ENCODE measurements at places on chromosomes 1 and 21.

- no peak for DNase-seq
These were observed 25.3 kb downstream of the TFF3 start for GRCh38 chr21:42289926-42290325.

- no peak for DNase-seq
These were observed 109.6 kb downstream of the SLC45A1 start for GRCh38 chr1:8427493-8427892.

DNA sequence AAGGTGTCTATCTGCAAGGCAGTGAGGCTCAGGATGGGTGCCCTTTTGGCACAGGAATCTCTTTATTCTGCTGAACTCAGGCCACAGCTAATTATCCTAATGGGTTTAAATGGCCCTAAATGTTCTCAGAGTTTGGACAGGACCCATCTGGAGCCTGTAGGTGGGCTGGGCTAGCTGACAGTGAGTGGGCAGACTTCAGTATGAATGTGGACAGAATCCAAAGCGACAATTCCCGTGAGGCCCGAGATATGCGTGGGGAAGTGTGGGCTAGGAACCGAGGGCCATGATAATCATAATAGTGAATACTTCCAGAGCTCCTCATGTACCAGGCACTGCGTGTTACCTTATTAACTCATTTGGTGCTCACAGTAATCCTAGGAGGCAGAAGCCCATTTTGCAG lies 165.3 kb downstream of the GRIK3 start:
- DNase-seq = peak; percentile 58

DNA sequence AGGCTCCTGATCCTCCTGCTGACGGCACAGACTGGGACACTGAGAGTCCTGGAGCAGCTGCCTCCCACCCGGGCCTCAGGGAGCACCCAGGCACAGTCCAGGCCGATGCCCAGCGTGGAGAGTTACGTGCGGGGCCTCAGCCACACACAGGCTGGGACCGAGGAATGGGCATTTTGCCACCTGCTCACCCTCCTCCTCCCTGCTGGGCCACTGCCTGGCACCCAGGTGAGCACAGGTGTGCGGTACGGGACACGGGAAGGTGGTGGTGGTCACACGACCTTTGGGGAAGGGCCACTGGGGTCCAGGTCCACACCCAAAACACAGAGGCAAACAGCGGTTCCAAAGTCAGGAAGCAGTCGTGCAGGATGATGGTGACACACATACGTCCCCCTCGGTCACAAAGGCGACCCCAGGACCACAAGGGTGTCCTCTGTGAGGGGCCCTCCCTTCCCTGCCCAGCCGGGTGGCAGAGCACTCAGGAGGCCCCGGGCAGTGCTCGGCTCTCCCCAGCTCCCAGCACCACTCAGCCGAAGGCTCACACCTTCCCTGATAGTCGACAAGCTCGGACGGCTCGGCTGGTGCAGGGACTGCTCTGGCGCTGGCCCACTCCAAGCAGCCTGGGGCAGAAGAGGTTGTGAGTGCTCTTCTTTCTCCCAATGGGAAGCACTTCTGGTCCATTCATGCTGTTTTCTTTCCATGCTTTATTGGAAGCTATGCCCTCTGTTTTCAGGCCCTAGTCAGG lies 14.3 kb downstream of the MORN1 start:
- DNase-seq = no peak

GRCh38 chr1:154326546-154327465 lies 1.5 kb downstream of the ATP8B2 start:
- DNase-seq = peak; percentile 49

DNA sequence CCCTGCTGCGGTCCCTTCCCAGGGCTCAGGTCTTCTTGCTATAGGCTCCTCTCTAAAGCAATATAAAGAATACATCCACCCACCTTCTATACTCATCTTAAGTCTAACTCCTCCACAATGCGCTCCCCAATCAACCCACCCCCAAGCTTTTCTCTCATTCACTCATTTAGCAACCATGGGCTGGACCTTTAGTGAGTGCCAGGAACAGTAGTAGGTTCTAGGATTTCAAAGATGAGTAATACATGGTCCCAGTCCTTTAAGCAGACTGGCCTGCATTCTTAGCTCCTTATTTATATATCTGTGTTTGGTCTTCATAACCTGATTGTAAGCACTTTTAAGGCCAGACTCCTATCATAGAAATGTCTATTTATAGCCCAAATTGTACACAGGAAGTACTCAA lies 5.9 kb downstream of the CAMK1G start:
- no peak for DNase-seq

DNA sequence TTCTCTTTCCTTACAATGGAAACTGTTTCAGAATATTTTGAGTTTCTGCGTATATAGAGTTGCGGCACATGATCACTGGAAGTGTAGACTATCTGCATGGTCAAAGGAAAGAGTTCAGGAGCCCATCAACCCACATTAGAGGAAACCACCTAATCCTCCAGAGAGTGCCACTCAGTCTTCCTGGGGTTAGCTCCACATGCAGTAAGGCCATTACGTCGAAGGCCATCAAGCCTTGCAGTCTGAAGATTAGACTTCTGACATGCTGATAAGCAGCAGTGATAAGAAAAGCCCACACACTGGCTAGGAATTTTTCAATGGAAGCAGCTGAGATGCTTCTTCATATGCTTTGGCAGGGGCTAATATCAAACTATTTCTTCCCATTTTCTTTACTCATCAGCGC lies 7.6 kb downstream of the ZNF669 start:
- DNase-seq = no peak

GRCh38 chr1:44405798-44406736 lies 1.0 kb downstream of the RNF220 start:
- DNase-seq = no peak

DNA sequence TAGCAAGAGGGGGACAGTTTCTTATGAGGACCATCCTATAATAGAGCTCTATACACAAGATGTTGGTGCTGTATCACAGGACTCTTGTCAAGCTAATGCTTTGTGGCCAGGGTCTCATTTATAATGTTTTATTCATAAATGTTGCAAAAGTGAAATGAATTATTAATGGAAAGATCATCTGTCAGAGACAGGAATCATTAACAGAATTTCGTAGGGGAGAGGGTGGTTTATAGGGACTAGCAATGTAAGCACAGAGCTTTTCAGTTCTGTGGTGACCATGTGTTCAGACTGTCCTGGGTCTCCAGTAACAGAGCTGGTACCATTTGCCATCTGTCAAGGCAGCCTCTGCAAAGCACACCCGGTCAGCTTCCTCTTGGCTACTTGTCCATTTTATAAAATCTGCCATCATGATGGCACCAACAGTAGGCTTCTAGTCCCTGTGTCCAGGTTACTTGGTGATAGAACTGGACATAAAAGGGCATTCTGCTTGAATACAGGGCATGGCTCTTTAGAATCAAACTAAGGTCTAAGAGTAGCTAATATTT lies 36.2 kb downstream of the LPAR3 start:
- no peak for DNase-seq

DNA sequence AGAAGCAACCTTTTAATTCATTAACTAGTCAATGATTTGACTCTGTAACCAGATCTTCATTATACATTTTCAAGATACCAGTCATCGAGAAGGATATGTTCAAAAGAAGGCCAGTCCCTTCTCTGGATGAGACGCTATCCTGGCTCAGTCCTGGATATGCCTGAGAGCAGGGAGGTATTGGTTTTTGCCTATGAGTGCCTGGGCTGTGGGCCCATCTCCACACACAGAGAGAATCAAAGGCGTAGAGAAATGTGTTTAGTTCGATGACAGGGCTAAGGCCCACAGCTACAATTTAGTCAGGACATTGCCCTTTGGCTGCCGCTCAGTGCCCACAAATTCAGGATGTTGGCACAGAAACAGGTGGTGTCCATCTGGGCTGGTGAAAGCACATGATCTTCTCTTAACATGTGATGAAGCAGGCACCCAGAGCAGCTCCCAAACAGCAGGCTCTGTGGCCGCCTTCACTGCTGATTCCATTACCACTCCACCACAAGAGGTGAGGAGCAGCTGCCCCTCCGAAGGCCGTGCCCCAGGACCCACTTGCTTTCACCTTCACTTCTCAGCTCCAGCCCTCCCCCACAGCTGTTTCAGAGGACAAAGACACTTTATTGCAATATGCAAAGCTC lies 24.7 kb downstream of the ACKR1 start:
- no peak for DNase-seq

DNA sequence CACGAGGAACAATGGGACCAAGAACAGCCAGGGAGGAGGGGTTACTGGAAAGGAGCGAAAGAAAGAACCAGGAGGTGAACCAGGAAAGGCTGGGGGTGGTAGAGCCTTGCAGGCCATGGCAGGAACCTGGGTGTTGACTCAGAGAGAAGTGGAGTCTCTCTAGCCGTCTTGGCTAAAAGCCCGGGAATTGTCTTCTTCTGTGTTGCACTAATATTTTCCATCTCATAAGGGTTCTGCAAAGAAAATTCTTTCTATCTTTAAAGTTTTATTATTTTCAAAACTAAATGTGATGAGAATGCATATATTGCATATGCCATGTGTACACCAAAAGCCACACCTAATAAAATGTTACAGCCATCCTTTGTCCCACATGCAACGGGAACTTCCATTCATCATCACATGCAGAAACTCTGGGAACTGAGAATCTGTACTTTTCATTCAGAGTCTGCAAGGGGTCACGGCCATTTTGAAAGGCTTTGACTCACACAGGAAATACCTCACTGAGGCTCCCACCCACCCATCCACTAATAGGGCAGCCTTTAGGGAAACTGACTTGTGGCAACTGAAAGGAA lies 38.0 kb downstream of the ERG start:
- DNase-seq = no peak

- DNase-seq = no peak
These were observed 59.9 kb downstream of the CLSTN1 start for GRCh38 chr1:9763914-9764313.

GRCh38 chr1:233496993-233497392 lies 116.9 kb upstream of the KCNK1 start:
- no peak for DNase-seq

GRCh38 chr1:236795757-236796667 lies 920 bp downstream of the MTR start:
- DNase-seq = peak; percentile 28

Measured in NCI-H446 (cell line).